Dermis blood vessel endothelial cell (primary cell): ENCODE measurements at places on chromosomes 7 and 10.

DNA sequence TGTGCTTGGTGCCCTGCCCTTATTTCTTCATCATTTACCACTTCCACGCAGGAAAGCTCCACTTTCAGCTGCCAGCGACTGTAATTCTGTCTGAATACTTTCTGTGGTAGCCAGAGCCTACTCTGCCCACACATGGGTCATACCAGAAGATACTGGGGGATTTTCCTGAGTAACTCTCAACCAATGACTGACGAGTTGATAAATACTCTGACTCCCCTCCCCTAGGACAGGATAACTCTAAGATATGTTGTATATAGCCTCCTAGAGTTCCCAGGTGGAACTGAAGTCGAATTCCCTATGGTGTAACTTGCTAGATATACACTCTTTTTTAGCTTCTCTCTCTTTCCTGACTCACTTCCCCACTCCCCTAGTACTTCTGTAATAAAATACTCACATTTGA, 29.8 kb downstream of the SEM1 start:
- no peak for DNase-seq

GRCh38 chr7:67462781-67463191, 466.2 kb downstream of the TYW1 start:
- no peak for DNase-seq

DNA sequence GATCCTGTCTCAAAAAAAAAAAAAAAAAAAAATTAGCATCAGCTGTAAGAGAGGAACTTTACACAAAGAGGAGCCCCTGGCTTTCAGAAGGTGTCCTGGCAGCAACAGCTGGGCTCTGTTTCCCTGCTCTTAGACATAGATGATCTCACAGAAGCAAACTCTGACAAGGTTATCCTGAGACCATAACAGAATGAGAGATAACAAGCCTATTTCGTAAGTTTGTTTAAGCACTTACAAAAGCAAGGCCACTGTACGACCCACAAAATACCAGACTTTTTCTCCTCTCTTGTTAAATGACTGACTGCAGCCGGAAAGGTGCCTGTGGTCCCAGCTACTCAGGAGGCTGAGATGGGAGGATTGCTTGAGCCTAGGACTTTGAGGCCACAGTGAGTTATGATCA, 33.3 kb upstream of the OTUD1 start:
- no peak for DNase-seq

- no peak for DNase-seq
Observed at GRCh38 chr7:66157060-66157459, 42.4 kb downstream of the CRCP start.

- no peak for DNase-seq
Observed at GRCh38 chr10:133237588-133238465, at the start of gene VENTX. TSS of gene VENTX (plus strand) at chr10:133237855. CDS start at chr10:133237915, 60 bp downstream.

GRCh38 chr10:125084191-125084613, 76.2 kb downstream of the CTBP2 start:
- peak; percentile 96 for DNase-seq

GRCh38 chr10:89115876-89116627, 91.1 kb downstream of the CH25H start:
- DNase-seq = peak; percentile 66

DNA sequence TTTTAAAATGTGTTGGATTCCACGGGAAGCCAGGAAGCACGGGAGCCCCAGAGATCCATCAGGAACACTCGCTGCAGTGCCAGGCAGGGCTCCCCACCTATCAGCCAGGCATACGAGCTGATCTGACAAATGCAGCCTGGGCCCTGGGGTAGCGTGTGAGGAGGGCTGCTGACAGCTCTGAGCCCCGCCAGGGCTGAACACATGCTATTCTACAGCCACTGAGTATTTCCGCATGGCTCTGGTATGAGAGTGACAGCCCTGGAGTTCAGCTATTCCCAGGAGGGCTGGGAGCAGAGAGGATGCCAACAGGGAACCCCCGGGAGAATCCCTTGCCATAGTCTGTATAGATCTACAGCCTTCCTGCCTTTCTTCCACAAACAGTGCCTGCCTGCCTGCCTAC, 237.3 kb upstream of the ZMIZ1 start:
- no peak for DNase-seq

- no peak for DNase-seq
Observed at GRCh38 chr7:48280100-48280499, 108.8 kb downstream of the ABCA13 start.

- no peak for DNase-seq
Observed at GRCh38 chr7:5713124-5713912, 68.1 kb downstream of the RNF216 start.

- DNase-seq = no peak
Observed at GRCh38 chr7:98945852-98946251, 67.5 kb downstream of the TRRAP start.

DNA sequence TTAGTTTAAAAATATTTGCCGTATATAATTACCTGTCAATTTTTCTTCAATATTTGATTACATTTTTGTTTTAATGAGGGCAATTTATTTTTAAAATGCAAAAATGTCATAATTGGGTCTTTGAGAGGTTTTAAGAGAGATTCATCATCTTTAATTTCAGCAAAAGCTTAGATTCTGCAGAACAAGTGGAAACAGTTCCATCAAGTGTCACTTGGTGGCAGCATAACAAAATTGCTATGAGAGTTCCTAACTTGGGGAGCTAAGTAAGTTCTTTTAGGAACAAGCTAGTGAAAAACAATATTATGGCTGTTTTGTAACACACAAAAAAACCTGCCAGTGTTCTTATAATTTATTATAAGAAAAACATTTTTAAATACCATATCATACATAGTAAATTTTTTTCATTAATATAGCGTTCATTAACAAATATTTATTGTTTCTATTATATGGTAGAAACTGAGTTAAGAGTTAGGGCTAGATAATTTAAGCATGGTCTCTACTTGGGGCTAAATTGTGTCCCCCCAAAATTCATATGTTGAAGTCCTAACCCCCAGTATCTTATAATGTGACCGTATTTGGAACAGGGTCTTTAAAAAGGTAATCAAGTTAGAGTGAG, 155.2 kb downstream of the MAGI2 start:
- DNase-seq = peak; percentile 71

GRCh38 chr10:85593226-85593772, 773.3 kb downstream of the GRID1 start:
- no peak for DNase-seq

GRCh38 chr10:122636953-122637352, 62.7 kb downstream of the C10orf120 start:
- DNase-seq = no peak

DNA sequence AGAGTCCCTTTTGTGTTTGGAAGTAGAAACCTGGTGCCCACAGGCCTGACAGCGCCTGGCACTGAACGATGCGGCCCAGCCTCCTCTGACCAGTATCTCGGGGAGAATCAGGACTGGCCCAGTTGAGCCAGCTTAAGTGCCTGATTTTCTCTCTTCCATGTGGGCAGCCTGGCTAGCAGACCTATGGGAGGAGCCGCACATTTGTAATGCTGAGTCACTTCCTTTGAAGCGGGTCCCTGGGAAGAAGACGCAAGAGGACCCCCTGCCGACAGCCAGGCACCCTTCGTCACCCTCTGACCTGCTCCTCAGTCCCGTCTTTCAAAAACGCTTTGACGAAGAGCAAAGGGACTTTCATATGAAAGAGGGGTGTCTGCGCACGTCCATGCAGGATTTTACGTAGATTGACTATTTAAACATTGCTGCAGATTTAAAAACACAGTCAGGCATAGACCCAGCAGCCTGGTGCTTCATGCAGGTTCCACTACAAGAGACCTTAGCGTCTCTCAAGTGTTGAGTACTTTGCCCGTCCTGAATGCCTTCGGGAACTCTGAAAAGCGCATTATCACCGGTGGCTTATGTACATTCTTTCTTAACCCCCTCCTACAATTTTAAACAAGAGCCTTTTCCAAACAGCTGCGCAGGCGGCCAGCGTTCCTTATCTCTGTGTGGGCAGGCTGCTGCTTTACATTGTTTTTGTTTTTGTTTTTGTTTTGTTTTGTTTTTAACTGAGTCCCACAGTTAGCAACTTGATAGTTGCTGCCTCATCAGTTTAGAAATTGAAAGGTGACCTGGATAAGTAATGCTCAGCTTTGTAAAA, 36.5 kb upstream of the AP5Z1 start:
- DNase-seq = peak; percentile 88

- no peak for DNase-seq
Observed at GRCh38 chr10:19775296-19775695, 40.9 kb upstream of the PLXDC2 start.

GRCh38 chr7:11194492-11194891, 220.8 kb downstream of the PHF14 start:
- DNase-seq = no peak

DNA sequence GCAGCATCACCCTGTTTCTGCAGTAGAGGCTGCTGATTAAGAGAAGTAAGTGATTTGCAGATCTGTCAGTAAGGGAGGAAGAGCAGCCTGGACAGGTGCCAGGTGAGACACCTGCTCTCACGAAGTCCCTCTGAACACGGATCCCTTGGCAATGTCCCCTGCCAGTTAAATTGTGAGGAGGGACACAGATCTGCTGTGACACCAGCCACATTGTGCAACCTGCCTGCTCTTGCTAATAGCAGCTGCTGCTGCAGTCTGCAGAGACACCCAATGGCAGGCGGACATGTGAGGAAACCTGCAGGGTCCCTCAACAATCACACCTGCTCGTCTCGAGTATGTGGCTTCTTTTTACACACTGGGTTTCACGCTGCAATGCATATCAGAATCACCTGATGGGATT, 31.9 kb downstream of the ANXA11 start:
- no peak for DNase-seq

- DNase-seq = no peak
Observed at GRCh38 chr7:127726476-127726875, 74.5 kb downstream of the SND1 start.

DNA sequence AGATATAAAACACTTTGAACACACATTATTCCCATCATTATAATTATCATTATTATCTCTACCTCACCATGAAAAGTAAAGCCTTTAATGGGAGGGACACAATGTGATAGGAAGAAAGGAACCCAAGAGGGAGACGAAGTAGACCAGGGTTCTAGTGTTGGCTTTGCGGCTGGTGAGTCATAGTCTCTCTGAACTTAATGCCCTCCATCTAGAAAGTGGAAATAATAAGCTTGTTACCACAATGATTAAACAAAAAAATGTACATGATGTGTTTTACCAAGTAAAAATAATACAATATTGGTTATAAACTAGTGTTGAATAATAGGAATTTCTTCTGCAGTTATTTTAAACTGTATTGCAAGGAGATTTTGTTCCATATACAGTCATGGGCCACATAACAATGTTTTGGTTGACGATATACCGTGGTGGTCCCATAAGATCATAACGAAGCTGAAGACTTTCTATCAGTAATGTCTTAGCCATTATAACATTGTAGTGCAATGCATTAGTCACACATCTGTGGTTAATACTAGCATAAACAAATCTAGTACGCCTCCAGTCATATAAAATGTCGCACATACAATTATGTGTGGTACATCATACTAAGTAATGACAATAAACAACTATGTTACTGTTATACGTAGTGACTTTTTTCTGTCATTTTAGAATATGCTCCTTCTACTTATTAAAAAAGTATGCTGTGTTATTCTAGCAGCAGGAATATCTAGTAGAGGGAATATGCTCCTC, 450.6 kb upstream of the SORCS1 start:
- no peak for DNase-seq

- DNase-seq = no peak
Observed at GRCh38 chr7:29077854-29078253, 68.5 kb downstream of the CPVL start.

GRCh38 chr7:144834641-144835144, 1.2 kb downstream of the TPK1 start:
- DNase-seq = peak; percentile 65

DNA sequence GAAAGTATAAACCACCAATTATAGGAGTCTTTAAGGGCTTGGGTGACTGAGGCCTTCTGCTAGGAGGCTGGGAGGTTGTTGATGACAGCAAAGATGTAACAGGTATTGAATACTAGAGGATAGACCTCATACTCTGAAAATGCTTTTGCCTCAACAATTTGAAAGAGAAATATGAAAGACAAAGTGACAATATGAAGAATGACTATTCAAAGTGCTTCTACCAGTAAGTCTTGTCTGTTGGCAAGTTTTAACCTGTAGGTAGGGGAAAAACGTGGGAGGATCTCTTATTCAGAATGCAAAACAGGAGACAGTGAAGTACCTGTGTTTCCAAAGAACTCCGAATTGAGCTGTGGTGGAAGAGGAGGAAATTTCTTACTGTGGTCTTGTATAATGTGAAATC, 38.2 kb downstream of the GBF1 start:
- no peak for DNase-seq

- DNase-seq = no peak
Observed at GRCh38 chr10:132679640-132680039, 106.3 kb downstream of the NKX6-2 start.

DNA sequence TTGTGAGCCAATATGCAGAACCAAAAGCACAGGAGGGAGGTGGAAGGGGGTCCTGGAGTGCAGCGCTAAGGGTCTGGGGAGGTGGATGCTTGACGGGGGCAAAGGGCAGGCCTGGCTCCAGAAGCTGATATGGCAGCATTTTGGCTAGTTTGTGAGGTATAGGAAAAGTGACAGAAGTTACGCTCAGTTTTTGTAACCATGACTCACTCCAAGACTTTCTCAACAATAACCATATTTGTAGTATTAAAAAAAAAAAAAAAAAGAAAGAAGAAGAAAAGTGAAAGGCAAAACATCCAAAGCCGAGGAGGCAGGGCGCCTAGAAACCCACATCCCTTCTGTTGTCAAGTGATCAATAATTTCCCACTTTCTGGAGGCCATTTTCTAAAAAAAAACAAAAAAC, 92.3 kb downstream of the RNF216 start:
- DNase-seq = no peak
